ENCODE measurements at places on chromosomes 11 and 22.

DNA sequence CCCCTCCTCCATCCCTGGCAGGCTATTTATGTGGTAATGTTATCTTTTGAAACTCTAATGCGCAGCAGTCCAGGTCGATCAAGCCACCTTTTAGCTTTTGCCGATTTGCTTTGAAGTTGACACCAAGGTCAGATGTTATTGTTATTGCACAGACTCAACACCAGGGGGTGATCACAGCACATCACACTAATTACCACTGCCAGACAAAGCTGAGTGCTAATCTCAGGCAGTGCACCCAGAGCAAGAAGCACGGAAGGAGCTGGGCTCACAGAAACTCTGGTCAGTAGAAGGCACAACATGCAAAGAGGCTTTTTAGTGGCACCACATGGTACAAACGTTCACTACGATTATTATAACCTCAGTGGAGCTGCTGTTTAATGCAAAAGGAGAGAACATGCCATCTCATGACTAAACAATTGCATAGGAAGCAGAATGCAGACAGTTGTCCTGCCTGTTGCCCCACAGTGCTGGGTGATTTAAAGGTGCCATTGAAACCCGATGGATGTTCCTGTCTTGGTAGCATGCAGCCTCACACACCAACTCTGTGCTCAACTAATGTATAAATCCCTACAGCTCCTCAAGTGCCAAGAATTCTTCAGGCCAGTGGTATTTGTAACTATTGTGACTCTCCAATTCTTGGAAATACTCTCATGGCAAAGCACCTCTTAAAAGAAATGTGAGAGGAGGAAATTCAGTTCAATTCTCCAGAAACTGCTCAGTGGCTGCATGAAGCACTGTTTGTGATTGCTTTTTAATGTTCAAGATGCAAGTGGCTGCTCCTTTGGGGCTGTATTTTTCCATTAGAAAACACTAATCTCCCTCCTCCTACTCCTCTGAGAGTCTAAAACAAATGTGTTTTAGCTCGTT, 353.9 kb upstream of the DDI1 start:
- peak; percentile 66 for DNase-seq

DNA sequence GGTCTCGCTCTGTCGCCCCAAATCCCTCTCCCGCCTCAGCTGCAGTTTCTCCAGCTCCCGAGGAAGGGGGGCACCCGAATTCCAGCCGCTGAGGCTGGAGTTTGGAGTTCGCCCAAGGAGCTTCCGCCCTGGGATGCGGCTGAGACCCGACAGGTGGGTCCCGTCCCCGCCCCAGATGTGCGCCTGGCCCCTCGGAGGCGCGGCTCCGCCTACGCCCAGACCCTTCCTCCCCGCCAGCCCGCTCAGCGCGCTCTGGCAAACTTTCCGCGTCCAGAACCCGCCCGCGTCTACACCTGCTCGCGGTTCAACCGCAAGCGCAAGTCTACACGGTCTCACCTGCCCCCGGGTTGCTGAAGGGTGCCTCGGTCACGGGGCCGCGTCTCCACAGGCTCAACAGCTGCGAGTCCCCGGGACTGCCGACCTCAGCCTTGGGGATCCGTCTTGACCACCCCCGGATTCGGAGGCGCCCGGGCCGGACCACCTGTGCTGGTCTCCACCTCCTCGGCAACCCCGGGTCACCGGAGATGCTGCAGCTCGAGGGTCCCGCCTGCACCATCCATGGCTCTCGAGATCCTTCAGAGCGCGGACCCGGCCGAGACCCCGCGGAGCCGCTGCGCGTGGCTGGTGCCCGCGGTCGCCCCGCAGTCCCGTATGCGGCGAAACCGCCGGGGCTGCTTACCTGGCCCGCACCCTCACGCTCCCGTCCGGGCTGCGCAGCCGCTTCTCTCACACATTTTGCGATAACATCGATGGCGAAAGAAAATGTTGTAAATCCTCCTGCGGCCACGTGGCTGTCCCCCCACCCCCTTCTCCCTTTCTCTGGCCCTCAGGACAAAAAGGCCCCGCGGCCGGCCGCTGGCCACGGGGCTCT, 63.6 kb downstream of the NFAM1 start:
- no peak for DNase-seq

DNA sequence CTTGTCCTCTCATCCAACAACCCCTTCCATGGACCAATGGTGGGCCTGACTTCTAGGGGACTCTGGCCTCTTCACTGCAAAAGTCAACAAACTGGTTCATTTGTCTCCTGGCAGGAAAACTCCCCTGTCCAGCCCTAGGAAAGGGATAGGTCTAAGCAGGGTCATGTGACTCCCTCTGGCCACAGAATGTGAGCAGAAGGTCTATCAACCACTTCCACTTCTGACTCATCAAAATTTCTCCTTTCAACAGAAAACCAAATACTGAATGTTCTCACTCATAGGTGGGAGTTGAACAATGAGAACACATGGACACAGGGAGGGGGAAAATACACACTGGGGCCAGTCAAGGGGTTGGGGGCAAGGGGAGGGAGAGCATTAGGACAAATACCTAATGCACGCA, 1.3 kb upstream of the ISX start:
- DNase-seq, result peak; percentile 56

DNA sequence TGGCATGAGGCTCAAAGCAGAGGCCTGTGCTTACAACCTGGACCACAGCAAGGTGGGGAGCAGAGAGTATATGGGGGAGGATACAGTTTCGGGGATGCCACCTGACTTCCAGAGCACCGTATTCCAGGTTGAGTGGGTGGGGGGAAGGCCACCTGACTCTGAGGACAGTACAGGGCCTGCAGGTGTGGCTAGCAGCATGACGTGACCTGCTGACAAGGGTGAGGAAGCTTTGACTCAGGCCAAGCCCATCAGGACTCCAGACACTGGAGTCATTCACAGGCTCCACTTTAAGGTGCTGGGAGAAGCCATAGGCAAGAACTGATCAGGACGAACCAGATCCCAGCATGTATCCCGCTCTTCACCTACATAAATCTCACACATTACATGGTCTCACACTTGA, 34.6 kb upstream of the CRTAM start:
- peak; percentile 40 for DNase-seq

DNA sequence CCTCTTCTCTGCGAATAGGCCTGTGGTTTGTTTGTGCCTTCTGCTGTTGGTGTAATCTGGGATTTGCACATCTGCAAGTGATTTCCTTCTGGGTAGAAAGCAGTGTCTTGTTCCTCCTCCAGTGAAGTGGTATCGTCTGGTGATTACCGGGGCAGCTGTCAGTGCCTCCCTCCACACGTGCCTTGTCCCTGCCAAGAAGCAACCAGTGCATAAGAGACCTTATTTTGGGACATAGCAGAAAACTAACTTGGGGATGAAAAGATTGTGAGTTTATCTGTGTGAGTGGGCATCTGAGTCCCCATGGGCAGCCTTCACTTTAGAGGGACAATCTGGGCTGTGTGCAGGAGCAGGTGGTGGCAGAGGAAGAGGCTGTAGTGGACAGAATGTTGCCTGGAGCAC, 71.5 kb upstream of the SORL1-AS1 start:
- peak; percentile 11 for DNase-seq

DNA sequence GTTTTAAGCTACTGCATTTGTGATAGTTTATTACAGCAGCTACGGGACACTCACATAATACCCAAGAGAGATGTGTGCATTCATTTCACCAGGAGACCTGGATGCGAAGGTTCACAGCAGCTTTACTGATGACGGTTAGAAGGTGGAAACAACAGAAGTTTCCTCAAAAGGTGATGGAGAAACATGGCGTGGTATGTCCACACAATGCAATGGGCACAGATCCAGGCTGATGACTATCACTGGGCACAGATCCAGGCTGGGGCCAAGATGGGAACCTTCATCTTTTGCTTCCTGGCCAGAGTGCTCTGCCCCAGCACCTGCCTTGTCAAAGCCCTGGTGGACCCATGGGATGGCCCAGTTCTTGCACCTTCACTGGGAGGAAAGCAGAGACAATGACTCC, 30.6 kb upstream of the RFPL3 start:
- no peak for DNase-seq

GRCh38 chr11:2287091-2287490, 14.6 kb downstream of the C11orf21 start:
- DNase-seq, result no peak

GRCh38 chr11:73759610-73760134, 1.2 kb downstream of the RAB6A start:
- peak; percentile 42 for DNase-seq

DNA sequence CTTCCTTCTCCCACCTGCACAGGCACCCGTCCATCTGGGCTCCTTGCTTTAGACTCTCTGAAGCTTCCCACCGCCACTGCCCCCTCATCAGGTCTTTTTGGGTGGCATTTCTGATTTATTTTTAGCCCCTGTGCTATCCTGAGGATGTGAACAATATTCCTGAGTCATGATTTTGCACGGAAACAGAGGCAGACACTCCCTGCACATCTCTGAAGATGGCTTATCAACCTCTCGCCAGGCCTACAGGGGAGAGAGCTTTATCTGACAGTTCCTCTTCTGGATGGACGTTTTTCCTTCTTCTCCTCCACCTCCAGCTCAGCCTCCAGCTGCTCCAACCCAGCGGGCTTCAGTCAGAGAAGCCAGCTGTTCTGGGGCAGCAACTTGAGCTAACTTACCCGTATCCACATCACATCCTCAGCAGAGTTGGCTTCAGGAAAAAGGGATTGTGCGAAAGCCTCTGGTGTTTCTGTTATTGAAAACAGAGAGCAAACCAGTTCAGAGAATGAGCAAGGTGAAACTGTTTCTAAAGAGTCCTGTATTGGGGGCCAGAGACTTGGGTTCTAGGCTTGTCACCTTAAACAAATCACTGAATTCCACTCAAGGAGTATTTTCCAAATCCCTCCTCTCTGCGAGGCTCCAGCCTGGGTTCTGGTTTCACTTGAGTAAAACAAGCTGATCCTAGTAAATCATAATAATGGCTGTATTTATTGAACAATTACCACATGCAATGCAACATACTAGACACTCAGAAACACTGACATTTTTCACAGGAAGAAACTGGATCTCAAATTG, 33.1 kb upstream of the ETS1 start:
- no peak for DNase-seq

DNA sequence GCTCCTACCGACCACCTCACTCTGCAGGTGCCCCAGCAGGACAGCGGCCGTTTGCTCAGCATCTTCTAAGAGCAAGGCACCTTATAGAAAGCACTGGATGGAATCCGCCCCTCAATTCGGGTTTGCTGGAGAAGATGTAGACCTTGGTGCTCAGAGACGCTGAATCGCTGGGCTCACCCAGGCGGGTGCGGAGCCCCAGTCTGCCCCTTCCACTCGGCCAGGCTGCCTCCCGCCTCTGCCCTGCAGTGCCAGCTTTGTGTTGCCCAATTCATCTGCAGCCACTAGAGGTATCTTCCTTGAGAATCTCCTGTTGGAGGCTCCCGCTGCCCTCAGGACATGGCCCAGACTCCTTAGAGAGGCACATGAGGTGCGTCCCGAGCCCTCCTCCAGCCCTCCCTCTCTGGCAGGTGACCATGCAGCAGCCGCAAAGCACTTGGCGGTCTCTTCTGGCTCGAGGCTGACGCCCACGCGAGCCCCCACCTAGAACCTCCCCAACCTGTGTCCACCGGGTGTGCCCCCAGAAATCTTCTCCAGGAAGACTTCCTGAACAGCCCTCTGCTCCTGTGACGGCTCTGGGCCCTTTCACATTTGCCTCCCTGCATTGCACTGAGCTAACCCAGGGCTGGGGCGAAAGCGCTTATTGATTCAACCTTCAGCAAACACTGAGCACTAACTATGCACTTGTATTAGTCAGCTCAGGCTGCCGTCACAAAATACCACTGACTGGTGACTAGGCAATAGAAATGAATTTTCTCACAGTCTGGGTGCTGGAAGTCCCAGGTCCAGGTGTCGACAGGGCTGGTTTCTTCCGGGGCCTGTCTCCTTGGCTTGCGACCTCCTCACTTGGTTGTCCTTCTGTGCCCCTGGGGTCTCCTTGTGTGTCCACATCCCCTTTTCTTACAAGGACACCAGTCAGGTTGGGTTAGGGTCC, 117.5 kb downstream of the WNT7B start:
- DNase-seq, result no peak

DNA sequence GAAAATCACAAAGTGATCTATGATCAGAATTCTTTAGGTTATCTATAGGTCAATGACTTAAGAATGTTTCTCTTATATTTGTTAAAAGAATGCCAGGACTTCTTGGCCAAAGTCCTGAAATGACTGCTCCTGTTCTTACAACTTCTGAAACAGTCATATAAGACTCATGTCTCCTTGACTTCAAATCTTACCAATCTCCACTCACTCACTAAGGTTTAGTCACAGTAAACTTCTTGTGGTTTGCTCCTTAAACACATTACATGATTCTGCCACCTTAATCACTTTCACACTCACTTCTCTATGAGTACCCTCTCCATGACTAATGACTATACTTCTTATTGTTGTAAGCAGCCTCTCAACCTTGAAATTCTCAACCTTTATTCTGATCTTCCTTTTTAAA, 648.7 kb upstream of the CCDC179 start:
- DNase-seq, result peak; percentile 86

GRCh38 chr22:42613872-42614301, 796 bp downstream of the POLDIP3 start:
- DNase-seq, result peak; percentile 38

- DNase-seq, result peak; percentile 97
Observed at GRCh38 chr11:12692229-12693075, 18.2 kb downstream of the TEAD1 start.

DNA sequence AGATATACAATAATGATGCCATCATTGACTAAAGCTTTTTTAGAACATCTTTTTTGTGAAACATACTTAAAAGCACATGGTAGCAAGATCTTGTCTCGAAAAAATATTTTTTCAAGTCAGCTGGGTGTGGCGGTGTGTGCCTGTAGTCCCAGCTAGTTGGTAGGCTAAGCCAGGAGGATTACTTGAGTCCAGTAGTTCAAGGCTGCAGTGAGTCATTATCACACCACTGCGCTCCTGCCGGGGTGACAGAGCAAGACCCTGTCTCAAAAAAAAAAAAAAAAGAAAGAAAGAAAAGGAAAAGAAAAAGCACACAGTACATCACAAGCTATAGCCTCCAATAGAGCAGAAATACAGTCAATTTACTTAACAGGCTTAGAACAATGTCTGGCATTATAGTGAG, 37.0 kb downstream of the ENTHD1 start:
- no peak for DNase-seq

- no peak for DNase-seq
Observed at GRCh38 chr11:11252403-11252802, 100.6 kb downstream of the CSNK2A3 start.

- no peak for DNase-seq
Observed at GRCh38 chr11:61124574-61125309, 22.5 kb downstream of the CD5 start.

GRCh38 chr22:30606455-30607299, at the start of gene TCN2:
TSS of gene TCN2 (plus strand) at chr22:30607174. CDS start at chr22:30607332, 158 bp downstream.
- peak; percentile 81 for DNase-seq

GRCh38 chr11:117439256-117439655, 111.6 kb downstream of the CEP164 start:
- DNase-seq, result no peak

DNA sequence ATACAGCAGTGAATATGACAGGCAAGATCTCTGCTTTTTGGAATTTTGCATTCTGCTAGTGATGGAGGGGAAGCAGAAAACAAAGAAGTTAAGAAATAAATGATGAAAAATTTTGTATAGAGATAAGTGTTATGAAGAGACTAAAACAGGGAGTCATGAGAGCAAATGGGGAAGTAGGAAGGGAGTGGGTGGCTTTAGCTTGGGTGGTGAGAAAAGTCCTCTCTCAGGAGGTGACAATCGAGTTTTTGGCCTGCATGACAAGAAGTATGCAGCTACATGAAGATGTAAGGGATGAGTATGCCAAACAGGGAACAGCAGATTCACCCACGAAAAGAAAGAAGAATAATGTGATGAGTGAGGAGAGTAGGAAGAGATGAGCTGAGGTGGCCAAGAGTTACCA, 80.7 kb upstream of the MPPED2 start:
- DNase-seq, result no peak

All from M059J (cell line).